NCI-H1436 treated with DMSO at 0.1 percent for 48 hours (cell line): ENCODE measurements at places on chromosomes 6 and 20.

DNA sequence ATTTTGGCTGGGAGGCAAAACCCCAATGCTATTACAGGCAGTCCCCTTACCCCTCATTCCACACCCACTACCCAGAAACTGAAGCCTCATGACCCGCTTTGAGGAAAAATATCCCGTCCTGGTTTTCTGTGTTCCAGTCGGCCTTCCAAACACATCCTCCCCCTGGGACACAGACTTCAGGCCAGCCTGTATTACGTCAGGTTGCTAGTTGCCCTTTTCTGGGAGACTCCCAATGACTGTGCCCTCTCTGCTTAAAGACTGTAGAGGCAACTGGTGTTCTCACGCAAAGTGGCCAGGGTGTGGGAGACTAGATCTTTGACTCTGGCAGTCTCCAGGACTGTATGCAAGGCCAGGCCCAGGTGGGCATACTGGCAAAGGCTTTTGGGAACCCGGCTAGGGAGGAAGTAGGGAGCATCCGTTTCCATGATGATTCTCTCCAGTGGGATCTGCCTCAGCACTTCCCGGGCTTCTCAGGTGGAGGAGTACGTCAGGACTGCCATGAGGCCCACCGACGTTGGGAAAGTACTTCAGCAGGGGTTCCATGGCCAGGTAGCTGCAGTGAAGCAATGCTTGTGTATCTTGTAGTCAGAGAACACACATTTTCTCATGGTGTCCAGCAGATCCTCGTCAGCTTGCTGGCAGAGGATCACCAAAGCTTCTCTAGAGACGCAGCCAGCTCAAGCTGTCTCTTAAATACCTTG lies 34.9 kb downstream of the DYNLT1 start:
- no peak for DNase-seq

DNA sequence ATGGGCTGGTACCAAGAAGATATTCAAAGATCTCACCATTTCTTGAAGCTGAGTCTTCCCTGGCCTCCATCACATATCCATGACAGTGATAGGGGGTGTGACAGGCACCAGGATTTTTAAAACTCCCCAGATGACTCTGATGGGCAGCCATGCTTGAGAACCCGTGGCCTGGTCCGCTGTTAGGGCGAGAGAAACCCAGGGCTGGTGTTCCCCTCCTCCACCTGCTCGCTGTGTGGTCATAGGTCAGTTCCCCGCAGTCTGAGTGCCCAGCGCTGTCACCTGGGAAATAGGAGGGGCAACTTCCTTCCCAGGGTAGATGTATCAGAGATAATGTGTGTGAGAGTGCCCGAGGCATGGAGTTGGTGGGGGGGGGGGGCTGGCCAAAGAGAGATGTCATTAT lies 50.9 kb downstream of the TMEM242 start:
- DNase-seq, result no peak

- DNase-seq, result no peak
Observed at GRCh38 chr6:166872531-166873009, 83.8 kb downstream of the RNASET2 start.

DNA sequence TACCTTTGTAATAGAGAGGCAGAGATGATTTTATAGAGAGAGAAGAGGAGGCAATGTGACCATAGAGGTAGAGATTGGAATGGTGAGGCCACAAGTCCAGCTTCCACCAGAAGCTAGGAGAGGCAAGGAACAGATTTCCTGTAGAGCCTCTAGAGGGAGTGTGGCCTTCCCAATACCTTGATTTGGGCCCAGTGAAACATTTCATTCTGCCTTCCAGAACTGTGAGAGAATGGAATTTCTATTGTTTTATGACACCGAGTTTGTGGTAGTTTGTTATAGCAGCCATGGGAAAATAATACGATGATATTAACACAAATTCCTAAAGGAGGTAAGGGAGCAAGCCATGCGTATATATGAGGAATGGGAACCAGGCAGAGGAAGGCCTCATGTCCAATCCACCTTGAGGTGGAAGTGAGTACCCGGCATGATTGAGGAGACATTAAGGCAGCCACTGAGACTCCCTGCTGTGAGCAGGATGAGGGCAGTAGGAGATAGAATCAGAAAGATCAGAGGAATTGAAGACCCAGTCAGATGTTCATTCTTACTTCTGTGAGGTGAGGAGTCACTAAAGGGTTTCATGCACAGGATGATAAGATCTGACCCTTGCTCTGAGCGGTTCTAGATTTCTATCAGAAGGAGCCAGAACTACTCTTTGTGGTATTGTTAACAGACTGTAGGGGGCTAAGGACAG lies 636.3 kb upstream of the IMPG1 start:
- no peak for DNase-seq

- no peak for DNase-seq
Observed at GRCh38 chr20:16777126-16777525, 29.0 kb downstream of the OTOR start.

DNA sequence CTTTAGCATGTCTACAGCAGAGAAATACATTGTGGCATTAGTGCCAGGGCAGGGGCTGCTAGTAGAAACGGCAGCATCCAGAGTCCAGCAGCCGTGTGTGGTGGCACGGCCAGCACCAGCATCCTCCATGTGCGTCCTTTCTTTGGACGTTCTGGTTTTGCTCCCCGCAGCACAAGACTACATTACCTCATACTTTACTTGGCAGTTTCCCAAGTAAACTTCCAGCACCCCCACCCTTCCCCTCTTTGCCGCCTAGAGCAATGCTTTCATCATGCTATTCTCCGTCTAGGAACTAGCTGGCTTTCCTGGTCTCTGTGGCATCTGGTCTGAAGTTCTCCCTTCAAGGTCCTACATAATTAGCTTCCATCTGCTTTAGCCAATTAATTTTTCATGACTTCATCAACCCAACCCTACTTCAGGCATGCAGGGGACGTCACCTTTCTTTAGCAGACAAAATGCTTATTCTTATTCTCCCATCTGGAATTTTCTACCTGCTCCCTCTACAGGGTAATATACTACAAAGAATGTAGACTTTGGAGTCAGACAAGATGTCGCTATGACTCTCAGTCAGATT lies 67.6 kb downstream of the BLOC1S5 start:
- no peak for DNase-seq

DNA sequence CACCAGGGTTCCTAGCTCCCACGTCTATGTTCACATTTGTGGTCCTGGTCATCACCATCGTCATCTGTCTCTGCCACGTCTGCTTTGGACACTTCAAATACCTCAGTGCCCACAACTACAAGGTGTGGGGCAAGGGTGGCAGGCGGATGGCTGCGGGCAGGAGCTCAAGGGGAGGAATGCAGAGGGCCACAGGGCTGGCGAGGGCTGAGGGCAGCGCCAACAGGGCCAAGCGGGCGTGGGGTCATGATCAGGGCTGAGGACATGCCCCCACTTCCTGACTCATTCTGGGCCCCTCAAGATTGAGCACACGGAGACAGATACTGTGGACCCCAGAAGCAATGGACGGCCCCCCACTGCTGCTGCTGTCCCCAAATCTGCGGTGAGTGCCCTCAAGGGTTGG lies 4.6 kb upstream of the CAPN11 start:
- DNase-seq, result no peak

DNA sequence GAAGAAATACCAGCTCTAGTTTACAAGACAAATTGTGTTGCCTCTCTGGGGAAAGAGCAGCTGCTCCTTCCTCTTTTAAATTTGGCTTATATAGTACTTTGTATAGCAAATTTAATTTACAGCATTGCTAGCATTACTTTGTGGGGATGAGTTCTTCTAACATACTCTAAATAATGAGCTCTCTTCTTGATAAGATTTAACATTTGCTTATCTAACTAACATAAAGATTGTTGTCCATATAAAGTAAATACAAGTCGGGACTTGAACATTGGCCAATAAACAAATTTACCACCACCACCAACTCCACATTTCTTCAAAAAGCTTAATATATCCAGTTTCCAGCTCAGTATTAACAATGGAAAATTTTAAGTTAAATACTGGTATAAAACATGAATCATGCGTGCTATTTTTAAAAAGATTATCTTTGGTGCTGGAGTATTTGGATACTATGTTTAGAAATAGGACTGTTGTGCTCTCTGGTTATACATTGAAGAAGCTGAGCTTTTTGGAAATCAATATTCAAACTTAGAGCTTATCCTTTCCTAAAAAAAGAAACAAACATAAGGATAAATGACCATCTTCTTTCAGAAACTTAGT lies 1146.9 kb upstream of the GJE1 start:
- DNase-seq, result no peak

- no peak for DNase-seq
Observed at GRCh38 chr6:82958551-82958950, 107.1 kb downstream of the UBE3D start.

- DNase-seq, result no peak
Observed at GRCh38 chr20:47859278-47859677, 74.0 kb upstream of the SULF2 start.

DNA sequence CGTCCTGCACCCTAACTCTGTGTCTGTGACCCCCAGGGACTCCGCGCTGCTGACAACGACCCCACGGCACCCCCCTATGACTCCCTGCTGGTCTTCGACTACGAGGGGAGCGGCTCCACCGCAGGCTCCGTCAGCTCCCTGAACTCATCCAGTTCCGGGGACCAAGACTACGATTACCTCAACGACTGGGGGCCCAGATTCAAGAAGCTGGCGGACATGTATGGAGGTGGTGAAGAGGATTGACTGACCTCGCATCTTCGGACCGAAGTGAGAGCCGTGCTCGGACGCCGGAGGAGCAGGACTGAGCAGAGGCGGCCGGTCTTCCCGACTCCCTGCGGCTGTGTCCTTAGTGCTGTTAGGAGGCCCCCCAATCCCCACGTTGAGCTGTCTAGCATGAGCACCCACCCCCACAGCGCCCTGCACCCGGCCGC lies 129.0 kb downstream of the TAF4 start:
- no peak for DNase-seq

DNA sequence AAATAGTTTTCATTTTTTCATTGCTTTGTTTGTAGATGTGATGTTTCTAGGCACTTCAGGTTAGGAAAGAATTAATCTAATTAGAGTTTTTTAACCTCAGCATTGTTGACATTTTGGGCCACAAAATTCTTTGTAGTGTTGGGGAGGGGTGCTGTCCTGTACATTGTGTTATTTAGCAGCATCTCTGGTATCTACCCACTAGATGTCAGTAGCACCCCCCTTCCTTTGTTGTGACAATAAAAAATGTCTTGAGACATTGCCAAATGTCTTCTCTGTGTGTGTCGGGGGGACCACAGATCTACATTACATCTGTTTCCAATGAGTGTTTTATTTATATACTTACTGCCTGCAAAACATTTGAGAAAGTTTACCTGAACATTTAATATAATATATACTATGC lies 45.6 kb downstream of the EYA4 start:
- no peak for DNase-seq

DNA sequence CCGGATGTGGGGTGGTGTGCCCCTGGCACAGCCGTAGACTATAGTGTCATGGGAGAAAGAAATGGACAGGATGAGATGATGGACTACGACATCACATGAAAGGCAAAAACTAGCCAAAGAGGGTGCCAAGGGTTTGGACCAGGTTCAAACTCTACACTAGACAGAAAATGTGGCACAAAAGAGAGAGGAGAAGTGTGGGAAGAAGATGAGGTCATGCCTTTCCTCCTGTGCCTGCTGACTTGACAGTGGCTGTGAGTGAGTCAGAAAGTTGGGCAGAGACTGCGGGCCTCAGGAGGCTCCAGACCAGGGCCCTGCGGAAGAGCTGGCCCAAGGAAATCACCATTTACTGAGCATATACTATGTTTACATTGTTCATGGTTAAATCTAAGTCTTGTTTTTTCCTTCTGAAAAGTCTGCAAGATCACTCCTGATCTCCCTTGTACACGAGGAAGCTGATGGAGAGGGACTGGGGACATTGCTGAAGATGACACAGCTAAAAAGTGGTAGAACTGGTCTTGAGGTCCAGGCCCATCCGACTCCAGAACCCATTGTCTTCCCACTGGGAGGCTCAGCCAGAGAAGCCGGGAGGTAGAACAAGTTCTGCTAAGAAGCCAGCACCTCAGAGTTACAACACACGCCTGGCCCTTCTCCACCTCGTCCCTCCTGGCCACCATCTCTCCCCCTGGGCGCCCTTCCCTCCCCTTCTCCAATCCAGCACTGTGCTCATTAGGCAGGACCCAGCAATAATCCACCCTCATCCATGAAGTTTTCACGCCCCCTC lies 35.6 kb downstream of the CNKSR3 start:
- DNase-seq, result no peak
